ENCODE measurements at places on chromosomes 2 and 18. TPM values are rescaled to one million over a fixed set of nuclear protein-coding genes. Genes with fewer than 3 reads are reported as not detected.
A peak's percentile ranks its signal among the peaks of the same experiment; 100 is the strongest.

GRCh38 chr2:1305342-1306013 is 107.8 kb upstream of the TPO start:
- no peak for DNase-seq

GRCh38 chr2:33342171-33342570 is 134.3 kb upstream of the RASGRP3 start:
- no peak for DNase-seq

The ANKRD30BL gene
- not detected for total RNA-seq

The ALLC gene
- 0.11 TPM for total RNA-seq

The LCT gene
- 0.40 TPM for total RNA-seq

DNA sequence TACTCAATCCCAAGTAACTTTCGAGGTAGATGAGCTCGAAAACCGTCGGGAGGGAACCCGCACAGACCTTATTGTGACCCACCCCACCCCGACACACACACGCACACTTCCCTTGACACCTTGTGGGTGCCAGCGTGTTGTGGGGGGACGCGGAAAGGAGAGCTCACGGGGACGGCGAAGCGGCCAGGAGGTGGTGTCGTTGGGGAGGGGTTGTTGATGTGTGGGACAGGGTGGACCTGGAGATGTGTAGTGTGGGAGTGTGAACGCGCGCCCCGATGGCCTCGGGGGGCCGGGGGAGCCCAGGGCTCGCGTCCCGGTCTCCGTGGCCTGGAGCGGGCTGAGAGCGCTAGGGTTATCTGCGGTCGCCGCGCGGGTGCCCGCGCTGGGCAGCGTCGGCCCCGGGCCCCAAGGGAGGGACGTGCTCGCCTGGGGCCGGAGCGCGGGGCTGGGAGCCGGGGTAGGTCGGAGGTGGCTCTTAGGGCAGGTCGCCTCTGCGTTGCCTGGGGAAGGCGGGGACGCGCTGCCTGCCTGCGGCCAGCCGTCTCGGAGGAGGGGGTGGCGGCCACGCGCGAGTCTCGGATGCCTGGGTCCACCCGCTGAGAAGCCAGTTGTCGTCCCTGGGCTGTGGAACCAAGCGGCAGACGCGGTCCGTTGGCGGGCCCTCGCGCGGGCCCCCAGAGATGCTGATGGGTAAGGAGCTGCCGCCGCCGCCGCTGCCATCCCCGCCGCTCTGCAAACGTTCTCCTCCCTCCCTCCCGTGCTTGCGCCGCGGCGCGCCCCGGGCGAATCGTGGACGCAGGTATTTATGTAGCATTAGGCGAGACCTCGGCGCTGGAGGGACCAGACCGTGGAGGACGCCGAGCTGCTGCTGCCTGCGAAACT is 1.6 kb downstream of the KLHL29 start:
- DNase-seq, result peak; percentile 49

The CAPN14 gene
- 0.11 TPM for total RNA-seq

- no peak for DNase-seq
These were observed 118.4 kb downstream of the ETAA1 start for GRCh38 chr2:67515538-67515937.

DNA sequence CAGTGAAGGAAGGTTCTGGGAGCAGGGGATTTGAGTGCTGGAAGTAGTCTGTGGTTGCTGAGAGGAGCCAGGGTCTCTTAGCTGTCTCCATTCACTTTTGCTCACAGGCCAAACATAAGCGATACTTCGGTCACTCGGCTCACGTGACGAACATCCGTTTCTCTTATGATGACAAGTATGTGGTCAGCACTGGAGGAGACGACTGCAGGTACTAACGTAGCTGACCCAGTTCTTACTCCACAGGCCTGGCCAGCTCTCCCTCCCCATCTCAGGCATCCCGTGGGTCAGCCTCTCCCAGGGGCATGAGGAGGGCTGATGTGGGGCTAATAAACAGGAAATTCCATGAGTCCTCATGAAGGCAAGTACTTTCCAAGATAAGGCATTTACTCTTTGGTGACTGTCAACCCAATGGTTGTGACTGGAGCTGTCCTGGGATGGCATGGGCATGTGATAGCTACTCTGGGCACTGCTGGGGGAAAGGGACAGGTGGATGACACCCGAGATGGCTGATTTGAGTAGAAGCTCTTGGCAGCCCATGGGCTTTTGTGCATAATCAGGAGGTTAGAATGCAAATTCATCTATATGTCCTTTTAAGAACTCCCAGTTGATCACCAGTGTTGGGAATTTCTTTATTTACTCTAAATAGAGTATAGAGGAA is 81.6 kb downstream of the RTN4 start:
- DNase-seq, result no peak

The OR6B2 gene
- total RNA-seq, result not detected

The ACSL3 gene
- total RNA-seq, result 76.2 TPM

DNA sequence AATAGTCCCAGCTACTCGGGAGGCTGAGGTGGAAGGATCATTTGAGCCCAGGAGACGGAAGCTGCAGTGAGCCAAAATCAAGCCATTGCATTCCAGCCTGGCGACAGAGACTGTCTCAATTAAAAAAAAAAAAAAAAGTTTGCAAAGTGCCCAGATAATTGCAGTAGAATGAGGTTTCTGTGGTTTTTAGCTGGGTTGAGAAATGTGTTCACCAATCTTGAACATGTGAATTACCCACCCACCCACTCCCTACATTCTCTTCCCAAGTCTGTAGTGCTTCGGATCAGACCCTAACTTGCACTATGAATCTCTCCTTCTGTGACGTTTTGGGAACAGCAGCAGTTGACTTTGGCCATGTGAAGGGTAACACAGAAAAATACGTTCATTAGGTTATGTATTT is 247.3 kb downstream of the PTGR3 start:
- DNase-seq, result no peak

DNA sequence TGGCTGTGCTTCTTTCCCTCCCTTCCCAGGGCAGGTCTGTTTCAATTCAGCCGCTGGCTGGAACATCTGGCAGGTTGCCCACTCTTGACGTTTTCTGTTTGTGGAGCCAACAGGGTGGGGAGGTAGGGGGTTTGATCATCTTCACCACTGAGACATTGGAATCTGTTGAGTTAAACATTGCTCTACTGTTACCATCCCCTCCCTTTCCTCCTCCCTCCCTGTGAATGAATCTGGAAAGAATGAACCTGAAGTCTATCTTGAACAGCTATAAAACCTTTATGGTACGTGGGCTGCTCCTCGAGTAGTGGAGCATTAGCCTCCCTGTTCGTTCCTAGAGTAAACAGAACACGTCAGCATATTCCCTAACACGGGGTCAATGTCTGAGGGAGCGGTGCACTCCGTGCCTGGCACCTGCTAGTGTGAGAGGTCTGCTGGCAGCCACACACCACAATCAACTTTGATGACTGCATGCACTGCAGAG is 249.9 kb upstream of the RBBP8 start:
- peak; percentile 87 for DNase-seq

The NPPC gene
- not detected for total RNA-seq

DNA sequence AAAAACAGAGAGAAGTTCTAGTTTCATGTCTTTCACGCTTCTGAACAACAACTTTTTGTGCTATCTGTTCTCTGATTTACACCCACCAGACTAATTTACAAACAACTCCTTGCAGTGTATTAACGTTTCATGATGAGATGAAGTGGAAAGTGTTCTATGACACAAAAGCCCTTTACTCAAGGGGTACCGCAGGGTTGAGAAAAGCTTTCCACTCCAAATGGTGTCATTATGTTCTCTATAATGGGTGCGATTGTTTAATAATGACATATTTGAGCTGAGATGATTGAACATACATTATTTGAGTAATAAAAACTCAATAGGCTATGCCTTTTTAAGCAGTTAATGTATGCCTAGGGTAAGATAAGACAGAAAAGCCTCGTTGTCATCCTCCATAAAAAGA is 76.3 kb downstream of the ACTR3 start:
- no peak for DNase-seq

DNA sequence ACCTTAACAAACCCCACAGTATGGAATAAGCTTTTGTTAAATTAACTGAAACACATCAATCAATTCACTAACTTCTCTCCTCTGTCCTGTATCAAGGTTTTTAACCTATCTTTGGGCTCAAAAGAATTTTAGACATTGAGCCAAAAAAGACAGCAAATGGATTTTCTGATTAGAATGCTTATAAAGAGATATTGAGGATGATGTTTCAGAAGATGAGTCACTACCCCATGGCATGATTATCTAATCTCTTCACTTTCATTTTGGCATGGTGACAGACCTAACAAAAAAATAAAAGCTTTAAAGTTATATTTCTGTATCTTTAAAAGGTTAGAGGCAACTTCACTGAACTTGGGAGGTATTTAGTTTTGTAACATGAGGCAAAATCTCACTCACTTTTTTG is 55.5 kb downstream of the SGPP2 start:
- peak; percentile 7 for DNase-seq

GRCh38 chr2:86025976-86026743 is 79.5 kb downstream of the POLR1A start:
- no peak for DNase-seq

DNA sequence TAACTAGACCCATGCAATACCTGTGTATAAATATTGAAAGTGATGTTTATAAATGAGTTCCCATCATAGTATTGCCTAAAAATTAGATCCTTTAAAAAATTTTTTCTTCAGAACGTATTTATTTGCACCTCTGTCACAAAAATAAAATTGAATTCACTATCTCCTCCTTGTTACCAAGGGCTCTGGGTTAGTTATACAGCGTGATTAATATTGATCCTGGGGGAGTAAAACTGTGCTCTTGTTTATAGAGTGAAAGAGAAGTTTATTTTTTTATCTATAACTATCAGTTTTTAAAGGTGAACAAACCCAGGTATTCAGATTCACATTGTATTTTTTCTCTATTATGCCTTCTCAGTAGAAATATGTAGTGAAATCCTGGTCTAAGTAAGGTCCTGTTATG is 458.5 kb downstream of the CPS1 start:
- DNase-seq, result no peak

The ASNSD1 gene
- total RNA-seq, result 113 TPM

The KCNK3 gene
- total RNA-seq, result 0.03 TPM

The GAL3ST2 gene
- total RNA-seq, result not detected

DNA sequence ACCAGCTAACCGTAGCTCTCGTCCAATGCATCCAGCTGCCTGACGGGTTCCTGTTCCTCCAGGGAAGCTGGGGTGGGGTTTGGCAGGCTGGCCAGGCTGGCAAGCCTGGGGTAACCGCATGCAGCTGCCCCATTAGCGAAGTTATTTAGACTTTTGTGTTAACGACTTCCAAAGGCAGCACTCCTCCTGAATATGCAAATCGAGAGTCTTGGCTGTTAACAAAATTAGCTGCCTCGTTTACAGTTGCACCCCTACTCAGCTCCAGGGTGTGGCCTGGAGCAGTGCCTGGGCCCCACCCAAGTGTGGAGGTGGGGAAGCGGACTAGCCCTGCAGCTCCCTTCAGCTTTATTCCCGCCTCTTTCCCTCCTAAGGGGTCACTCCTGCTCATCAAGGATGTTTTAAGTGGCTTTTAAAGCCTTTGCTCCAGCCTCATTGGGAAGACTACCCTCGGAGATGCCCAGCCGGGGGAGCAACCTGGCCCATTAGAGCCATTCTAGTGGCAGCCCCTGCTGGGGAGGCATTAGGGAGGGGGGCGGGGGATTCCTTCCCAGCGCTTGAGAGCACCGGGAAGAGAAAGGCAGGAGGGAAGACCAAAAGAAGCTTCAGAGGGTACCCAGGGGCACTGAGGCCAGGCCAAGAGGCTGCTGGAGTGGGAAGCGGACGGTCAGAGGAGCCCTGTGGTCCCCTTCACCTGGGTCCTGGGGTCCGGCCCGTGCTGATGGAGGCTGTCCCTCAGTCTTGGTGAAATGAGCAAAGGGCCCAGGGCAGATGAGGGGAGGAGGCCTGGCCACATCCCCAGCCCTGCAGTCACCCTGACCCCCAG is 204.1 kb downstream of the CELF4 start:
- DNase-seq, result no peak

DNA sequence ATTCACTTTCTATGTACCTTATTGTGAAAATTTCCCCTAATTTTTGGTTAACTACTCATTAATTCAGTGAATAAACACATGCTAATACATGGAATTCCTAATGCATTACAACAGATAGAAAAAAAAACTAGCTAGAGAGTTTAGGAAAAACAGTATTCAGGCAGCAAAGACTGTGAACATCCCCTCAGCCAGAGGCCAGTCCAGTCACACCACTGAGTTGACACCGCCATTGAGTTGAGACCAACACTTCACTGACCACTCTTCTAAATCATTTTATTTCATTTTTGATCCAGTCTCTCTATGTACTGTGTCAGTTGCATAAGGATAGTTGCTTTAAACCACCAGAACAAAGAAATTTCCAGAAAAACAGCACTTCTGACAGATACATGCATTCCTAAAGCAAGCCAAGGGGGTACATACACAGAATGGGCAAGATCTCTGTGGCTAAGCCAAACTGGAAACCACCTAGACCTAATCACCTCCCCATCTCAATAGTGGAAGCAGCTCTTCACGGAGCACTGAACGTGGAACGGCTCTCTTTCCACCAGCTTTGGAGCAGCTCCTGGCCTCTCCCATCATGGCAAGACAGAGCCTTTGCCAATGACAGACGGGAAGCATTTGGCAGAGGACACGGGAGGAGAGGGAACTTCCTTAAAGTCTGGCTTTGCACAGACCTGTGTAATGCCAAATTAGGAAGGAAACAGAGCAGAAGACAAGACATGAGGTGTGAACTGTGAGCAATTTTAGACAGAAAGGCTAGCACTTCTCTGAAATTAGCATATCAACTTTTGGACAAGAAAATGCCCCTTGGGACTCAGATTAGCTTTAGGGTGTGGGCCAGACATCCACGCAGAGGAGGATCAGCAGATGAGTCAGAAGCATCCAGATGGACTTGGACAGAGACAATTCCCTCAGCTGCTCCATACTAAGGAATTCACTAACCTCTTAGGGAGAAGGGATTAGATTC is 36.4 kb downstream of the CACNB4 start:
- DNase-seq, result peak; percentile 7

- peak; percentile 48 for DNase-seq
These were observed 108.2 kb upstream of the CAPN13 start for GRCh38 chr2:30915486-30915885.

DNA sequence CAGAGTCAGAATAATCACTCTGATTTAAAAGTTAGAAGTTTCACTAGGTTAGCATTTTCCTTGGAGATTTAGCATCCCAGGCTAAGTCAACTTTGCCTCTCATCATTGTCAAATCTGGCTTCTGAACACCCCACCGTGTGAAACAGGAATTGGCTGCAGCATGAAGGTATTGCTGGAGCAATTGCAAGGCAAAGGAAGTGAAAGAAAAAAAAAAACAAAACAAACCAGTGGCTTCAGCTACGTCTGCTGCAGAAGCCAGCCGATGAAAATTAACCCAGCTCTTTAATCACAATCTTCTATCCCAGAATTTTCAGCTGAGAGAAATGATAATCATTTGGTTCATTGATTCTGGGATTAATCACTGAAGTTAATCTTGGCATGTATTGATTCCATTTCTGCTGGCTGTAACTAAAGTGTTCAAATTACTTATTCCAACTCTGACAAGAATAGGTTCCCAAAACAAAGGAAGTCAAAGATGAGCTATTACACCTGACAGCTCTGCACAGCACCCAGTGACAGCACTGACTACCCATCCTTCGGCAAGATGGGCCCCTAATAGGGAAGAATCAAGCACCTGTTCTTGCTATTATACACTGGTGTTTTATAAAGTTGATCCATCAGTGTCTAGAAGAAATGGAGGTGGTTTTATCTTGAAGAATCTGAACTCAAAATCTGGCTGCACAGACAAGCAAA is 42.7 kb upstream of the REG3G start:
- no peak for DNase-seq

GRCh38 chr18:55244546-55244945 is 285.3 kb upstream of the CCDC68 start:
- DNase-seq, result no peak

- no peak for DNase-seq
These were observed 14.8 kb upstream of the CWC22 start for GRCh38 chr2:180021850-180022249.
